ENCODE measurements at places on chromosomes 4 and X.

DNA sequence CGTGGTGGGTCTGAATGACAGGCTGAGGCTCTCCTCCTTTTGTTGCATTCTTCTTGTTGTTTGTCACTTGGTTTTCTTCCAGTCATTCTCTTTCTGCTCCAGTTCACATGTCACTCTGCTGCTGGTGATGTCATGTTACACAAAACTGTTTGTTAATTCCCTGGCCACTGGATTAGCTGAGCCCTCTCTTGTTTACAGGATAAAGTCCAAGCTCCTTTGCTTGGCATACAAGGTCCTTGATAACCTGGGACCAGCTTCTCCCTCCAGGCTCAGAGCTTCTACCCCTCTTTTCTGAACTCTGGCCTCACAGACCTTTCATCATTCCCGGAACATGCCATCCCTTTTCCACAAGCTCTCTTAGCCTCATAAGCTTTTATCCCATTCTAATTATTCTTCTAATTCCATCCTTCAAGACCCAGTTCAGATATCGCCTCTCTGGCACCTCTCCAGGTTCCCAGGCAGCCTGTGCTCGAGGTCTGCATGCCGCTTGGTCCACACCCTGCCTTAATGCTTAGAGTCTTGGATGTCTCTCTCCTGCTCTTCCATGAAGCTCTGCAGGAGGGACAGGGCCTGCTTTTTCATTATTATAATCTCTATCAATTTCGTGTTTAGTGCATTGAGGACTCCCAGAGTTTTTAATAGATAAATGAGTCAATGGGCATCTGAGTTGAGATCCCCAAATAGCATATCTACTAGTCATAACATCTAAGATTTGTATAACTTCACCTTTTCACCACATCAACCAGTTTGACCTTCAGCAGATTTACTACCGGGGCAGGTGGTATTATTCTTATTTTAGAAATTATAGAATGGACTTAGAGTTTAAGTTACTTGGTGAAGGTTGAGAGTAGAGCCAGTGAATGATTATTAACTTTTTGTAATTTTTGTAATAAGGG is 98.7 kb downstream of the TMEM131L start:
- no peak for DNase-seq

GRCh38 chr4:56062526-56063145 is 113.9 kb downstream of the CEP135 start:
- no peak for DNase-seq

GRCh38 chrX:72620550-72621145 is 48.0 kb upstream of the HDAC8 start:
- no peak for DNase-seq

- DNase-seq, result no peak
Measured at GRCh38 chrX:65127842-65128241, 151.6 kb upstream of the ZC4H2 start.

DNA sequence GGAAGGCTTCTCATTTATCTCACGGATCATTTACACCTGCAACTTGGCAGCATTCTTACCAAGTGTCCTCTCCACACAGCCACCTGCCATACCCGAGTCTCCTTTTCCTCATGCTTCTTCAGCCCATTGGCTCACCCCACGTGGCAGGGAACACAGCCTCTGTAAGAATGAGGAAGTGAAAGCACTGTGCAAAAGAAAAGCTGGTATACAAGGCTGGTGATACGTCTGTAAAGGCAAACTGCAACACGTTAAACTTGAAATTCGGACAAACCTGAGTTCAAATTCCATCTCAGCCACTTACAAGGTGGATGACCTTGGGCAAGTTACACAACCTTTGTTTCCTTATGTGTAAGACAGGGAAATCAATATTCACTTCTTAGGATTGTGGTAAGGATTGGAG is 164.0 kb upstream of the RASGEF1B start:
- no peak for DNase-seq

DNA sequence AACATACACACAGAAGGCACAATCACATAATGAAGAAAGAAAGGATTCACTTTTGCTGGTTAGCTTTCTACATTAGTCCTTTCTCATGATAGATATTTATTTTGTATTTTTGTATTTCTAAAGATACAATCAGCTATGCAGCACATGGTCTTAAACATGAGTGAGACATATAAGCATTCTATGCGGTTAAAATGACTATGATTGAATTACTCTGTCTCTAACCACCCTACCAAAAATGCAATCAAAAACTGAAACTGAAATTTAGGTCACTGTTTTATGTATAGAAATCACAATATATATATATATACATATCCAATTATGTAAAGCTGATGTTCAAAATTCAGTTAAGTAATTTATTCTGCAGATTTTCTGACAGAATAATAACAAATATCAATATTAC is 21.9 kb downstream of the CXXC4 start:
- DNase-seq, result no peak

DNA sequence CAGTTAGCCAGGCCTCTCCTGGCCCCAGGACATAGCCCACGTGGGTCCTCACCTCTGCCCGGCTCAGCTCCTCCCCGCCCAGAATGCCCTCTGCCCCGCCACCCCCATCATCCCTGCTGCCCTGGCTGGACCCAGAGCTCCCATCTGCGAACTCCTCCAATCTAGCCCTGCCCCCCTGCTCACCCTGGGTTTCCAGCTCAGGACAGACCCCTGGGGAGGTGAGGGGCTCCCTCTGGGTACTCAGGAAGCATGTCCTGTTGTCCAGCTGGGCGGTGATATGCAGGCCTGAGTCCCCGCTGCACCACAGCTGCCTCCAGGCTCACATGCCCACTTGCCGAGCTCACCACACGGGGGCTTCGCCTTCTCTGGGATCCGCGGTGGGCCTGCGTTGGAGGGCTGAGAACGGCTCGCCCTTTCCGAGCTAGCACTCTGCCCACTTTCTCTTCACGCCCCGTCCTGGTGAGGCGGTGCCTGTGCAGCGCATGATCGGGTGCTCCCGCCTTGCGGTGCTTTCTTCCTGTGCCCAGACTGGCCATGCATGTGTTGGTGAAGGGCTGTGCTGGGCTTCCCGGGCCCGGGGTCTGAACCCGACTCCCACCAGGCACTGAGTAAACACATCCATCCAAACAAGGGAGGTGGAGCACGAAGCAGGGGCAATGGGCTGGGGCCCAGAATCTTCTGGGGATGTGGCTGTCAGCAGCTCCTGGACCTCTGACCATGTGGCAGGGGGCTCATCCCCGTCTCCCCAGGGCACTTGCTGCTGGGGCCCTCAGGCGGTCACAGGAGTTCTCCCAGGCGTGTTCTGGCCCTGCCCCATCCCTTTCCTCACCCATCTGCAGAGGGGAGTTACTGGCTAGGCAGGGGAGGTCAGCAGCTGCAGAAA is 74.3 kb downstream of the RGS12 start:
- no peak for DNase-seq

DNA sequence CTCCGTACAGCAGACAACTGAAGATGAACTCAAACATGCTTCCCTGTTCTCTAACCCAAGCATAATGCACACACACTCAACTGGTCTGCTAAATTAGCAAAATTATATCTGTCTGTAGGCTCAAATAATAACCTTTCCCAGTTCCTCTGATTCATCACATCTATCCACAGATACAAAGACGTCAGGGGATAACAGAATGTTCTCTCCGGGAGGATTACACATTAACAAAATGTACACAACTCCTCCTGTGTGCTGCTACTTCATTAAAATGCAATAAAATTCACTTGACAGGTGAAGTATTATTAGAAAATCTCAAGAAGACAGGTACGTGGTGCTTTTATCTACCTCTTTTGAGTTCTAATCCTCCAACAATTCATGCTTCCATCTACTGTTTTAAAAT is 57.4 kb downstream of the FAT1 start:
- no peak for DNase-seq

DNA sequence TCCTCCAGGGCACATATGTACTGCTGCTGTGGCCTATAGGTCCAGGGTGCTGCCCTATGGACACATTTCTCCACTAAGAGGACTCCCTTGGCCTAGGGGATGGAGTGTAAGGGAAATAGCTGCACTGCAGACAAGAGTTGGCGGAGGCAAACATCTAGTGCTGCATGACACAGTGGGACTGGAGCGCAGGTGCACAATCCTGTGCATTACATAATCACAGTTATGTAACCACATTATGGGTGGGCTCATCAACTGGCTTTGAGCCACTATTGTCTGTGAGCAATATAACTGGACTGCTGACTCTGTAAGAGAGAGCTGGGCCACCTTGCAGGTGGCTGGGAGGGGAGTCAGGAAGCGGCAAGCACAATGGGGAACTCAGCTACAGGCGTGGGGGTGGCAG is 3.2 kb upstream of the TIGD2 start:
- DNase-seq, result no peak

DNA sequence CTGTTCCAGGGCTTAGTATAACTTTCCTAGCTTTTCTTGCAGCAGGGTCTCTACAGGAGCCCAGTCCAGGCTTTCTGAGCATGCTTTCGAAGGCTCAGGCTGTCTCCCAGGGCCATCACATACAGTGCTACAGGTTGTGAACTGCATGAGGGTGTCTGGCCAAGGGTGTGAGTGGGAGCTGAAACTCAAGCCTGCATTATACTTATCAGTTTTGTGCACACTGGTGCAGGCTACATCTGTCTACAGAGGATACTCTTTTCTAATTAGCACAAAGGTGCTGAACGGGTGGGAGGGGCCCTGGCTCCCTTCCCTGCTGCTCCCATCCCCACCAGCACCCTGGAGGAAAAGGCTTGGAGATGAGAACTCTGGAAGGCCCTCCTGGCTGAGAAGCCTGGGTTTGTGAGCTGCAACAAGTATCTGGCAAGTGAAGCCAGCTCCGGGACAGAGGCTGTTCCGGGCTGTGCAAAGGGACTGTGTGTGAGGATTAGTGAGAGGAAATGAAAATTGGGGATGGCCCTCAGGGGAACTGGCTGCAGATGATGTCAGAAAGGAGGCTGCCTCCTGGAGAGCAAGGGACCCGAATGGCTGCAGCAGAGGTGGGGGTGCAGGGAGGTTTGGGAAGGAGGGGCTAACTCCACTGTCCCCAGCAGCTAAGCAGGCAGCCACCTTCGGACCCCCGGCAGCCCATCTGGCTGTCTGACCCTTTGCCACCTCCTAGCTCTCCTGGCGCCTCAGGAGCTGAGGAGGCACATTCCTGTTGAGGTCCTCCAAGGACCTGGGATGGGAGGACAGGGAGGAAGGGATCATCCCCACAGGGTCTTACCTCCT is 68.5 kb downstream of the EFNB1 start:
- no peak for DNase-seq

DNA sequence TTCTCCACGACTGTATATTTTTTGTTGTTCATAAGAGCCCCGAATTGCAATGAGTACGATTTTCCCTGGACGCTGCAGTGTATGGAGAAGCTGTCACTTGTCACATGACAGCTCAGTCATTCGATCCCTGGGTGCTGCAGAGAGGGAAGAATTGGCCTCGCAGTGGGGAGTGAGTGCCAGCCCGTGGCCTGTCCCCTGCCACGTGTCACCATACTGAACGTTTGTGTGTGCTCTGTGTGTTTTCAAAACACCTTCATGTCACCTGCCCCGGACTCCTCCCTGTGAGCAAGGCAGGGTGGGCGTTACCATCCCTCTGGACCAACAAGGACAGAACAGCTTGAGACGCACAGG is 77.9 kb downstream of the TBL1X start:
- DNase-seq, result no peak

GRCh38 chrX:20267931-20268701 is 1.4 kb upstream of the RPS6KA3 start:
- peak; percentile 46 for DNase-seq

DNA sequence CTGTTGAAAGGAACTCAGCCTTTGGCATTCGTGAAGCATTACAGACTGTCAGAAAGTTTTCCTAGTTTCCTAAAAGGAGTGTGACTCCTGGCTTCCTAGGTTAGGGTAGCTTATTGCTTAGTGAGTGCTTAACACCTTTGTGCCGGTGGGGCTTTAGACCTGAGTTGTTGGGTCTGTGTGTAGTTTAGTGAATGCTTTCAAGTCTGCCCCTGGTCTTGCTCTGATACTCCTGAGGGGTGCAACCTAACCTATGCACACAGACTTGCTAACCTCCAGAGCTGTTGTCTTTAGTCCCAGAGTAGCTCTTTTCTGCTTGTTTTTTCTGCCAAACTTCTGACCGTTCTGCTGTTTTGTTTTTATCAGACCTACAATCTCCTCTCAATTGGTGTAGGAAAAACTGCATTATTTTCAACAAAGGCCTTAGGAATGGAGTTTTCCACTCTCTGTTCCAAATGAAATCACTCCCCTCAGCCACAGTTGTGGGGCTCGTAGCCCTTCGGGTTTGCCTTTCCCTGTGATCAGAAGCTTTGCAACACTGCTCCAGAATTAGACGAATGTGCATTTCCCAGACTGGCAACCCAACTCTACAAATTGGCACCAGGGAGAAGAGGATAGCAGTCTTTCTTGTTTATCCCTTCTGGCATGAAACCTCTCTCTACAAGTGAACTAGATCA is 1399.1 kb upstream of the PCDH7 start:
- no peak for DNase-seq

GRCh38 chrX:11180571-11180970 is 69.4 kb downstream of the HCCS start:
- no peak for DNase-seq

GRCh38 chr4:90069151-90069550 is 58.0 kb upstream of the CCSER1 start:
- DNase-seq, result no peak

GRCh38 chrX:153539171-153539978 is 21.9 kb downstream of the ATP2B3 start:
- peak; percentile 46 for DNase-seq

DNA sequence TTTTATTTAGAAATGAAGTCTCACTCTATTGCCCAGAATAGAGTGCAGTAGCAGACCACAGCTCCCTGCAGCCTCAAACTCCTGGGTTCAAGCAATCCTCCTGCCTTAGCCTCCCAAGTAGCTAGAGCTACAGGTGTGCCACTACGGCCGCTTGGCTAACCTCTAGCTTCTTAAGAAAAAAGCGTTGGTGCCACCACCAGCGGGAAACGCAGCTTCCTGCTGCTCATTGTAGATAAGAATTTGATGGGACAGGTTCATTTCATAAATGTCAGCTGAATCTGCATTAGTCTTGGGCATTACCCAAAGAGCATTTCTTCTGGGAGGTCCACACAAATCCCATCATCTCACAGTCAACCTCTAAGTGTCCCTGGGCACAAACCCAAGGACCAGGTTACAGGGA is 33.2 kb upstream of the NAP1L5 start:
- DNase-seq, result no peak

DNA sequence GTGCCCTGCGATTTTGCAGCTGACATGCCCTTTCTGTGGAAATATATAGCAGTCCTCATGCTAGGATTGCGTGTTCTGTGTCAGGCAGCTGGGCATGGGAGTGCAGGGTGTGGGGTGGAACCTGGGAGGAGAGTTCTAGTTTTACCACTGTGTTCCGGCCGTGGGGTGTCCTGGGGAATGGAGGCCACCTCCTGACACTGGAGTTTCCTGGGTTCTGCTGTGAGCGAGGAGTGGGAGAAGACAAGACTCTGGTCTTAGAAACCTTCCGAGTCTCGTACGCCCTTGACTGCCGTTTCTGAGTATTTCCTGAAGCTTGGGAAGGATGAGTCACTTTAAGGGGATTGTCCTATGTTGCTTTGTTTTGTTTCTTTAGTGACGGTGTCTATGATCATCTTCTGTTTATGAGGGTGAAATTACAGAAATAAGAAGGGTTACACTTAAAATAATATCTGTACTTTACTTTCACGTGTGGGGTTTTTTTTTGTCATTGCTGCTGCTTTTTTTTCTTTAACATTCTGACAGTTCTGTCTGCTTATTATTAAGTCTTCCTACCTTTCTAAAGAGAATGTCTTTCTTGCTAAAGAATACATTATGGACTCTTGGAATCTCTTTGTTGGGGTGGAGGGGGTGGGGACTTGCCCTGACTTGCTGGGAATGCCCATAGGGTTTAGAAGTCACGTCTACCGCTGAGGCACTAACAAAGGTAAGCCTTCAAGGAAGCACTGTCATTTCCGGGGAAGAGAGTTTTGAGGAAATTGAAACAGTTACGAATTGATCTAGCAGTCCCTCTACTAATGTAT is 19.1 kb downstream of the CD99 start:
- DNase-seq, result no peak
